ENCODE measurements at places on chromosomes 3 and 15.

DNA sequence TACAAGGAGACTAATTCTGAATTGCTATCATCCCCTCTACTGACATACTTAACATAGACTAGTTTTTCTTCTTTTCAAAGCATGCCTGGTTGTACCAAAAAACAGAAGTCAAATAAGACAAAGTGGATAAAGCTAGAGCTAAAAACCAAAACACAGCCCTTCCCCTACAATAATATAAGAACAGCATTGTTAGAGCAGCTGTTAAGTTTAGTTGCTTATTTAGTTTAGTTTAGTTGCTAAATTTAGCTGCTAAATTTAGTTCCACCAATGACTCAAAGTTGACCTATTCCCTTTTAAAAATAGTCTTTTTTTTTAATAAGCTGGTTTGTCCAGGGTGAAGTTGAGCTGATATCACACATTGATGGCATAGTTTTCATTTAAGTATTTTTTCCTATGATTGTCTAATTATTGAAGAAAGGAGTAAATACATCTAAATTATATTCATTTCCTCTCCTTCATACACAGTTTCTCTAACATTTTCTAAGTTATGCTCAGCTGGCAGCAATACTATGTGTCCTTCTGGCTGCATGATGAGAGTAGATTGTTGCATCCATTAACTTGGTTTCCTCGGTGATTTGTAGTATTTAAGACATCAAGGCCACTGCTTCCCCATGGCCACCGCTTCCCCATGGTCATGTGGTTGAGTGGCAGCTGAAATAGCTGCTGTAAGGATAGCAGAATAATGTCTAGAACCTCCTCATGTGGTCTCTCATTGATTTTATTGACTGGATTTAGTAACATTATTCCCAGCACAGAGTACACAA lies 718.6 kb upstream of the NECTIN3 start:
- no peak for DNase-seq

DNA sequence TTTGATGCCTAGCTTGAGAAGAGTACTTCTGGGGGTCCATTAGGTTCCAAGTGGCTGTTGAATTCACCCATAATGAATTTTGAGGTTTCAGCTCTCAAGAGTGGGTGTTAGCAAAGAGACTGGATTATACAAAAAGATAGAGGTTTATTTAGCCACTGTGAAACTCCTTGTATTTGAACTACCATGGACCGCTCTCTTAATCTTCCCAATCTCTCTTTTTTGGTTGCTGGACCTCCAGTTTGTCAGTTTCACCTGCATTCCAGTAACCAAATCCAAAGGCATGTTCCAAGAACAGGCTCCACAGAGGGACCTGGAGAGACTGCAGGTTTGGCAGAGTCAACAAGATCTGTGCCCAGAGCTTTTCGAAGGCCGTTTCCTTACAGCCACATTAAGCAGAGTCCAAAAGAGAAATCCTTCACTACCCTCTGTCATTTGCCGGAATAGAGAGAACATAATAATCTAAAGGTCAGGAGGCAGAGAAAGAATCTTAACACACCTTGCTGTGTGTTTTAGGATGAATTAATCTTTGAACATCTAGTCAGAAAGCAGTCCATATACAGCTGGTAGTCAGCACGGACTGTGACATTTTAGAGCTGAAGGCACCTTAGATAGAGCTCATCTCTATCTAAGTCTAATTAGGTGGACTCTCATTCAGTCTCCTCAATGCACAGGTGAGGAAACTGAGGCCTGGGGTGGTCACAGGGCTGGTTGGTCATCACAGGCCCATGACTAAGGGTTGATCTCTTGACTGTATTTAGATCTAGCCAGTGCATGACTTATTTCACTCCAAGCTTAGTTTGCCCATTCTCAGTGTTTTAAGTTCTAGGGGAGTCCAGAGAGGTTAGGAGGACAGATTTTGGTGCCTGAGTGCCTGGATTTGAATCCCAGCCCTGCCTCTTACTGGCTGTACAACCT lies 1.3 kb downstream of the ABHD2 start:
- DNase-seq, result no peak

DNA sequence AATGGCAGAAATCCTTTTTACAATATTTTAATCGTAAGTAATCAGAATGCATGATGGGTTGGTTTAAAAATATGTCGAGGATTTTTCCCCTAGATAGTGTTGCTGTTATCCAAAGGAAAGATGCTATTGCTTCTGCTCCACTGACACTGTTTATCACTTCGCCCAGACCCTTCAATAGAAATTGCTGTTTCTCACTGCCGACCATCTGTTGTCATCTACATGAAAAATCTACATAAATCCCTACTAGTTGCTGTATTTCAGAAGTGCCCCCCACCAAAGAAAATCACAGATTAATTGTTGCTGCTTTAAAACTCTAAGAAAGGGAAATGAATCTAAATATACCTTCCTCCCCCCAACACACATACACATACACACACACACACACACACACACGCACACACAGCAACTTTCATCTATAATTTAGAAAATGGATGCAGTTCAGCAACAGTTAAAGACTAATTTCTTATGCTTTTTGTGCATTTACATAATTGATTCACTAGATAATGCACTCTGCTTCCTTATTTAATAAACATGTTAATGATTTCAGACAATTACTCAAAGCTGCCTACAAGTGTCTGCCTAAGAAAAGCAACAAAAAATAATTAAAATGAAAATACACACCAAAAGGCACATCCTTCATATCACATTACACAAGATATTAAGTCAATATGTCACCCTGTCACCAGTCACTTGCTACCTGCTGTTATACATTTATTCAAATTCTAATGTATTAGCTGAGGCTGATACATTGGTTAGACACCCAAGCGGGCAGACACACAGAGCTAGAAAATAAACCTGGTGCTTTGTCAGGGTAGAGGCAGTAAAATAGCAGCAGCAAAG lies 82.8 kb downstream of the RORA start:
- DNase-seq, result no peak

- DNase-seq, result no peak
Measured at GRCh38 chr3:155350571-155350970, 57.1 kb upstream of the STRIT1 start.

DNA sequence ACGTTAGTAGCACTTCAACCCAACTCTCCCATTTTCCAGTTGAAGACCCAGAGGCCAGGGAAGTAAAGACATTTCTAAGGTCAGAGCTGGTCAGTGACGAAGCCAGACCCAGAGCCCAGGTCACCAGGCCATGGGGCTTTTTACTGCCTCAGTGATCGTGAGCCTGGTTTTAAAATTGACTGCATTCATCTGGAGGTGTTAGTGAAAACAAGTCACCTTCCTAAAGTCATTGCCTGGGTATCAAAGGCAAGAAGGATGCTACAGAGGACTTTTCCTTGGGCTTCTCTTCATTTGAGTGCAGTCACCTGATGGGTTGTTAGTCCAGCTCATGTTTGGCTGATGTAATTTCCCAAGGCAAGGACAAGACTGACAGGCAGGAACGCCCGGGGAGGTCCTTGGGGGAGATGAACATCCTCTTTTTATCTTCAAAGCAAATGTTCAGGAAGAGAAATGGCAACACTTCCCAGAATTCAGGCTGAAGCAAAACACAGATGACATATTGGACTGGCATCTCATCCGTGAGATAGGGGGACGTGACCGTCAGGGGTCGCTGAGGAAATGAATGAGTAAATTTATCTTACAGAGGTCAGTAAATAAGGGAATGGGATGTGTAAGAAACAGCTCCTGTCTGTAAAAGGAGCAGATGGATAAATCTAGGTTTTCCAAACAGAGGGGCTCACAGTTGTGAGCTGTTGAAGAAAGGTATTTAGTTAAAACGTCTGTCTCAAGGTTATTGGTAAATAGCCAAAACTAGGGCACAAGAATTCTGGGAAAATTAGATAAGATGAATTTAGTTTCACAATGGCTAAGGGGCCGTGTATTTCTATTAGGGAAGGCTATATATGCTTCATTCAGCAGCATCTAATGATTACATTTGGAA lies 201.2 kb downstream of the OPA1 start:
- no peak for DNase-seq

- no peak for DNase-seq
Measured at GRCh38 chr15:39682366-39682765, 100.3 kb downstream of the FSIP1 start.

GRCh38 chr3:58335652-58335947 lies 2.9 kb downstream of the PXK start:
- DNase-seq, result no peak

DNA sequence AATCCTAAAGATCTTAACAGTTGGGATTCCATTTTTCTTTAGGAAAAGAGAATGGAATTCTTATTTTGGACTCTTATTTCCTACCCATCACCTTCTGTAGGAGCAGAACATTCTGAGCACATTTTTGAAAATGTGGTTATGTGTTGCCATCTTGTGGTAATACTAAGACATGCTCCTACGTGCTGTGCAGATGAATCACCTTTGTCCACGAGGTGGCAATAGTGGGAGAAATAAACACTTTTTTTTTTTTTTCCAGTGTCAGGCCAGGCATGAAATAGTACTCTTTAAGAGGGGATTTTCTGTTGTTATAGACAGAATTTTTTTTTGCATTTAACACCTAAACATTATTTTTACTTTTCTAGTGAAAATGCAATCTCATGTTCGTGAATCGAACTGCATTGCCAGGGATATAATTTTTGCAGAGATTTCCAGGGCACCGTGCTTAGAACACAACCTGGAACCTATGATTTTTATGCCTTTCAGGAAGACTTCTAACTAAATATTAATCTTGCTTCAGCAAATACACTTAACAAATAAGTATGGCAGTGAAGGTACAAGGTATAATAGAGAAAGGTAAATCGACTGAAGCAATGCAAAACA lies 196.6 kb downstream of the GAP43 start:
- DNase-seq, result peak; percentile 56

GRCh38 chr15:76337059-76337695 lies 604 bp downstream of the ISL2 start:
- DNase-seq, result no peak

GRCh38 chr15:78073046-78073787 lies 4.3 kb downstream of the TBC1D2B start:
- DNase-seq, result no peak

GRCh38 chr3:95521396-95521795 lies 1293.0 kb upstream of the EPHA6 start:
- no peak for DNase-seq

DNA sequence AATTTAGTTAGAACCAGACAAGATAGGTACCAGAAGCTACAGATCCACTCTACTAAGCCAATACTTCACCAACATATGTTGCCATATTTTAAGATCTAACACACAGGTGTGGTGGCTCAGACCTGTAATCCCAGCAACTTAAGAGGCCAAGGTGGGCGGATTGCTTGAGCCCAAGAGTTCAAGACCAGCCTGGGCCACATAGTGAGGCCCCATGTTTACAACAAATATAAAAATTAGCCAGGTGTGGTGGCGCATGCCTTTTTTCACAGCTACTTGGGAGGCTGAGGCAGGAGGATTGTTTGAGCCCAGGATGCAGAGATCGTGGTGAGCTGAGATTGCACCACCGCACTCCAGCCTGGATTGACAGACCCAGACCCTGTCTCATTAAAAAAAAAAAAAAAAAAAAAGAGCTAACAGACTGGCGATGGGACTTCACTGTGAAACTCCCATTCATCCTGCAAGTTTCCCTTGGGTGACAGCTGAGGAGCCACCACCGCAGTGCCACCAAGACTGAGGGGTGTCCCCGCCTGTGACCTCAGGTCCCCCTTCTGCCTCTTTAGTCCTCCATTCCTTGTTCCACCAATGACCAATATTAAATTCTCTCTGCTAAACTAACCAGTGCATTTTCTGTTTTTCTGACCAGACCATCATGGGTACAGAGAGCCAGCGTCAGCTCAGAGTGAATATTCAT lies 163.3 kb downstream of the OR4M2 start:
- no peak for DNase-seq

DNA sequence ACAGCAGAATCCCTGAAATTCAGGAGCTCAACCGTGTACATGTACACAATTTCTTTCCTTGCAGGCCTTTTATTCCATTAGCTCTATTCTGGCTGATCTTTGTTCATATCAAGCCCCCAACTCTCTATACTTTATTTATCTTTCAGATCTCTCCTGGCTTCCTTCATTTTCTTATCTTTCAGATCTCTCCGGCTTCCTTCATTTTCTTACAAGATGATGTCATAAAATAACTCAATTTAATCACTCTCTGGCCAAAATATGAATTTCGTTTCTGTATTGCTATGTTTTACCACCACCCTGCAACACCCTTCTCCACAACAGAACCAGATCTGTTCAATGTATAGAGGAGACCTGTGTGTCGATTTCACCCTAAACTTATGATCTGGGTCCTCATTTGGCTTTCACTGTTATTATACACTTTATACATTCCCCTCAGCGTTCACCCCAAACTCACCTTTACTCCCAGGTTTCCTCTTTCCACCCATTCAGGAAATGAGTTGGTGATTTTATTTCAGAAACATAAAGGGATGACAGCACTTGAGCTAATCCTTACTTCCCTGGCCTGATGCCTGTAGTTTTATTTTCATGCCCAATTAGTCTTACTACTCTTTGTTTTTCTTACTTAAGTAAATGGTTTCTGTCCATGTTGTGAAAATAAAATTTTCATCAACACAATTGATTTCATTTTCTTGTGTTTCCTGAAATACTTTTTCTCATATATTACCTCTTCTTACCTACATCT lies 195.5 kb downstream of the BCHE start:
- no peak for DNase-seq

GRCh38 chr15:87736891-87737389 lies 519.6 kb downstream of the NTRK3 start:
- DNase-seq, result no peak

- DNase-seq, result no peak
Measured at GRCh38 chr15:58608711-58609110, 140.8 kb downstream of the ADAM10 start.

DNA sequence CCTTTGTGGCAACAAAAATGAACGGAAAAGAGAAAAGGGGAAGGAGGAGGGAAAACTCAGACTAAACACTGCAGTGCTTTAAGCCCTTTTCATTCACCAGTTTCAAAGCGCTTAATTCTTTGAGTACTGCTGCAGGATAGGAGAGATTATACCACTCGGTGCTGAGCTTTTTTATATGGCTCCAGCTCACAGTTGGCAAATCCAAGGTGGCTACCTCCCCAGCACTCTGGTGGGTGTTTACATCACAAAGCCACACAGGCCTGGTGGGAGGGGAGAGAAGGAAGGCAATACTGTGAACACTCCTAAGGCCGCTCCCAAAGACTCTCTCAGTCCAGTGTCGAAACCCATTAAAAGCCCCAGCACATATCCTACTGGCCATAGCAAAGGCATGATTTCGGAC lies 191.4 kb downstream of the STT3B start:
- DNase-seq, result no peak

- no peak for DNase-seq
Measured at GRCh38 chr15:85748176-85748575, 46.5 kb downstream of the KLHL25 start.

DNA sequence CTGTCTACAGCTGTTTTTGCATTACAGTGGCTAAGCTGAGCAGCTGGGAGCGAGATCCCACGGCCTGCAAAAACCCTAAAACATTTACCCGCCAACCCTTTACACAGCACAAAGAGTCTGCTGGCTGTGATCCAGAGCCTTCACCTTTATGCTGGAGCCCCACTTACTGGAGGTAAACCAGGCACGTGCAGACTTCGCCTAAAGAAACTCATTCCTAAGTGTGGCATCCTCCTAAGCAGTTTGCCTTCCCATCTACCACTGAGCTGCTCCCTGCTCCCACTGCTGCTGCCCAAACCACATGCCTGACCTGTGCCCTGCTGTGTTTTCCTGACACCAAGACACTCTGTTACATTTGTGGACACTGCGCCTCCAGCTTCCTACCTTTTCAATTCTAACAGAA lies 53.0 kb downstream of the CHSY1 start:
- DNase-seq, result no peak
